Cardiac muscle cell (in vitro differentiated cells and primary cell): ENCODE measurements at places on chromosomes 1 and 21.

DNA sequence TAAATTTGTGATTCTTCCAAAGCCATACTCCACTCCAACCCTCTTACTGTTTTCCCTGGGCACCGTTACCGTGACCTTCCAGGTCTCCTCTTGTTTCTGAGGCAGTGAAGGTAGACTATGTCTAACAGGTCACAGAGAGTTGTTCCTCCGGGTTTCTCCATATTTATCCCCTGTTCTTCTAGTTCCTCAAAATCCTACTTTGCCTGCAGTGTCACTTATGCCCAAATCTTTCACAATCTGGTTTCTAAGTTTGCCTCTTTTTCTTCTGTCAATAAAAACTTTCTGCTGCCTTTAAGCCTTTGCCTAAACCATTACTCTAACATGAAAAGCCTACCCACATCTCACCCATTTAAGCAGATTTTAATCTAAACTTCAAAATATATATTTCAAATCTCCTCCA, 87.7 kb downstream of the C4BPA start:
- H3K27me3 ChIP-seq = no peaks in the 10 kb centered on the region
- H3K36me3 ChIP-seq = no peaks in the 10 kb centered on the region
- no peak overlapping the region for H3K27ac ChIP-seq

DNA sequence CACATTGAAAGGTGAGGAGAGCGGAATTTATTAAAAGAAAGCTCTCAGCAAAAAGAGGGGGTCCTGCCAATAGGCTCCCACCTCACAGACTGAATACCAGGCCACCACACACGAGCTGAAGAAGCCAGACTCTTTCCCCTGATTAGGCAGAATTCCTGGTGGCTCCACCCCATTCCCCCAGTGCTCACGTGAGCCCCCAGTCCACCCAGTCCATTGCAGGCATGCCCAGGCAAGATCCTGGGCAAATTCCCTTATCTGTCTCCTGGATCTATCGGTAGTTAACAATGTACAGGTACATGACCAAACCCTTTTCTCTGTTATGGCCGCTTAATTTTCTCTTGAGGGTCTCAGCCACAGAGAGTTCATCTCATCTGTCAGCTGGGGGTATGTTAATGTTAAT, 54.6 kb upstream of the BTG3 start:
- DNase-seq = no peak
- H3K4me1 ChIP-seq = no peaks in the 10 kb centered on the region
- H3K27me3 ChIP-seq = no peaks in the 10 kb centered on the region
- H3K27ac ChIP-seq = no peak overlapping the region
- H3K36me3 ChIP-seq = no peaks in the 10 kb centered on the region

DNA sequence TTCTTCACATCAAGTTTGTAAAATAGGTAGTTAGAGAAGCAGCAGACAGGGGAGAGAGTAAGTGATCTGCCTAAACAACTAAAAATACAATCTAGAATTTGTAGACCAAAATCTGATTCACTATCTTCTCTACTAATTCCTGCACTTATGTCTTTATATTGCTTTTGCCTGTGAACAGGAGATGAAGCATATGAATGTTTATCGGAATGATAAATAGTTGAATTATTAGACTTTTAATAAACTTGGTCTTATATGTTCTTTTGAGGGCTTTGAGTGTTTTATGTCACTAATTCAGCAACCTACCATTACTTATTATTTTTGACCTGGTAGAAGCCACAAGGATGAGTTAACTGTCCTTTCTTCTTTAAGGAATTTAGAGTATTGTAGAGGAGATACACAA, 2.3 kb downstream of the DESI2 start:
- no peak for DNase-seq
- peak overlapping the region; percentile 75 for H3K4me3 ChIP-seq
- H3K4me1 ChIP-seq = peaks cover 16% of the 10 kb centered on the region
- H3K27me3 ChIP-seq = no peaks in the 10 kb centered on the region
- H3K27ac ChIP-seq = no peak overlapping the region

GRCh38 chr21:39915881-39916280, 48.6 kb downstream of the PCP4 start:
- DNase-seq = no peak
- no peak overlapping the region for H3K4me3 ChIP-seq
- H3K27me3 ChIP-seq = peaks cover 4% of the 10 kb centered on the region
- H3K4me1 ChIP-seq = no peaks in the 10 kb centered on the region

DNA sequence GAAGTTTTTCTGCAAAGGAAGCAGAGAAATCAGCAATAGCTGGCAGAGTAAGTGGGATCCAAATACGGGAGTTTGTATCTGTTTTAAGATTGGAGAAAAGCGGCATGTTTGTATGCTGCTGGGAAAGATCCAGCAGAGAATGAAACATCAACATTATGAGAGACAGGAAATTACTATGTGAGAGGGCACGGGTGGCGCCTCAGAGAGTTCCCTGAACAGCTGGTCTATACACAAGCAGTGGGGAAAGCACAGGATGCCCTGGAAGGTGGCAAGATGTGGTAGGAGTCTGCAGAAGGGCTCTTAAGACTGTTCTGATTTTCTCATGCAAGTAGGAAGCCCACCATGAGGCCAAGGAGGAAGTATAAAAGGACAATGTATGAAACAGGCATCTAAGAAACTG, 130.4 kb downstream of the RERE start:
- peak overlapping the region; percentile 73 for H3K27ac ChIP-seq
- H3K36me3 ChIP-seq = no peaks in the 10 kb centered on the region
- H3K4me1 ChIP-seq = peaks cover 29% of the 10 kb centered on the region
- no peaks in the 10 kb centered on the region for H3K27me3 ChIP-seq
- peak; percentile 62 for DNase-seq
- H3K4me3 ChIP-seq = no peak overlapping the region

GRCh38 chr1:2499986-2500596, 24.0 kb downstream of the PLCH2 start:
- H3K36me3 ChIP-seq = no peaks in the 10 kb centered on the region
- no peak overlapping the region for H3K4me3 ChIP-seq
- H3K4me1 ChIP-seq = no peaks in the 10 kb centered on the region
- DNase-seq = no peak
- H3K27me3 ChIP-seq = peaks cover 5% of the 10 kb centered on the region
- H3K27ac ChIP-seq = no peak overlapping the region
